ENCODE measurements at places on chromosomes 1 and 21.

DNA sequence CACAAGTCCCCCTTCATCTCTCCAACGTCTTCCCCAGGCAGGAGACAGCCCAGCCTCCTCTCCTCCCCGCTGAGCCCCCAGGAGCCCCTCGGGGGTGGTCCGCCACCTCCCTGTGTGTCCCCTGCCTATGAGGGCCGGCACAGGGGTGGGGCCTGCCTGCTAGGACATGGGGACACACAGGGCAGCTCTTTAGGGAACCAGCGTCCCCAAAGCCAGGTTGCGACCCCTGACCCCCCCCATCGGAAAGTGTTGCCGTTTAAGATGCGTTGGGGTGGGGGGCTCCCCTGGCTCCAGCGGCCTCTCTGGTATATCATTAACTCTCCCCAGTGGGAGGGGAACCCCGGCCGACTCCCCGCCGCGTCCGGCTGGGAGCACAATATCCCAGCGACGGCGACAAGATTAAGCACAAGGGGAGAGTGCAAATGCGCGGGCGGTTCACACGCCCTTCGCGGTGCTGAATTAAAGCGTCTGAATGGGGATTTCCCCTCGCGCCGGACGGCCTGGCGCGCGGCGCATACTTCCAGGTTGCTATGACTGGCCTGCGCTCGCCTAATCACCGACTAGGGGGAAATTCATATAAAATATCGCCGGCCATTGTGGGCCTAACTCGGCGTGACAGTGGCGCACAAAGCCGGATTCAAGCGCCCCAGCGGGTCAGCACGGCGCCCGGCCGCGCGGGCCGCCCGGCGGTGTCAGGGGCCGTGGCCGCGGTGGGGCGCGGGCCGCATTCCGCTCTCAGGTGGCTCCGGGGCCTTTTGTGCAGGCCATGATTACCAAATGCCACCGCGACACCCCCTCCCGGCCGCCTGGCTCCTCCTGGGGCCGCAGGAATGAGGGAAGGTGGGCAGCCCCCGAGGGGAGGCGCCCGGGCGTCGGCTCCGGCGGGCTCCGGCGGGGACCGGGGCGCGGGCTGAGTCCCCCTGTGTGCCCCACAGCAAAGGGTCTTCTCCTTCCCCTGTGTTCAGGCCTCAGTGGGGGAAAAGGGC lies 30.9 kb downstream of the WNT3A start:
- peak; percentile 25 for DNase-seq

GRCh38 chr1:8086055-8086454 lies 59.9 kb upstream of the ERRFI1 start:
- DNase-seq, result no peak

GRCh38 chr1:183411091-183411490 lies 7.1 kb downstream of the NMNAT2 start:
- no peak for DNase-seq

- no peak for DNase-seq
Observed at GRCh38 chr1:205652984-205653383, 21.2 kb upstream of the ELK4 start.

- no peak for DNase-seq
Observed at GRCh38 chr1:78843111-78843510, 163.4 kb downstream of the ADGRL4 start.

- DNase-seq, result no peak
Observed at GRCh38 chr21:20875742-20876141, 122.5 kb upstream of the NCAM2 start.

DNA sequence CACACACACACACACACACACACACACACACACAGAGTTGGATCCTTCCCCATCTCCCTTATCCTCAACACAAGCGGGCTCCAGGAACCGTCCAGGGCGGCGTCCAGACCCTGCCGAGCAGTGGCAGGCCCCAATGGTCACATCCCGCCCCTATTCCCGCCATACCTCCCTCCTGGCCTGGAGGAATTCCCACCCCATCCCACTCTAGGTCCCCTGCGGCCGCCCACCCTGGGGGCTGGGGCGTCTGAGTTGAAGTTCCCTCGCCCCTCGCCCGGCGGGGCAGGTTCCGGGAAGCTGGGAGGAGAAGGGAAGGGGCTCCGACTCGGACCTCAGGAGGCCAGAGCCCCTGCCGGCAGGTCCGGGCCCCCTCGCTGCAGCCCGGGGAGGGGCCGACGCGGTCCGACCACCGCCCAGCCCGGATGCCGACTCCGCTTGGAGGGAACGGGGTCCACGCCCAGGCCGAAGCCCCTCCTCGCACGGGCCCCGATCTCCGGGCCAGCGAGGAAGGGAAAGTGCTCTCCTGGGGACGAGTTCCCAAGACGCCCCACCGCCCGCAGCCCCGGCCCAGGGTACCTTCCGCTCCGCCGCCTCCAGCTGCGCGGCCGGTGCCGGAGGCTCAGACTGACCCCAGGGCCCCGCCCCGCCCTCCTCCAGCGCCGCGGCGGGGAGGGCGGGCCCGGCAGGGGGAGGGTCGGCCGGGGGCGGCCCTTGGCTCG lies at the start of gene RHOC:
Gene RHOC, minus strand, starts transcription at position 623 of the 716 bp plus-strand sequence. CDS start 3,328 bp downstream, outside the sequence.
- peak; percentile 78 for DNase-seq

GRCh38 chr1:161082996-161083747 lies 6.2 kb downstream of the NECTIN4 start:
- peak; percentile 94 for DNase-seq

DNA sequence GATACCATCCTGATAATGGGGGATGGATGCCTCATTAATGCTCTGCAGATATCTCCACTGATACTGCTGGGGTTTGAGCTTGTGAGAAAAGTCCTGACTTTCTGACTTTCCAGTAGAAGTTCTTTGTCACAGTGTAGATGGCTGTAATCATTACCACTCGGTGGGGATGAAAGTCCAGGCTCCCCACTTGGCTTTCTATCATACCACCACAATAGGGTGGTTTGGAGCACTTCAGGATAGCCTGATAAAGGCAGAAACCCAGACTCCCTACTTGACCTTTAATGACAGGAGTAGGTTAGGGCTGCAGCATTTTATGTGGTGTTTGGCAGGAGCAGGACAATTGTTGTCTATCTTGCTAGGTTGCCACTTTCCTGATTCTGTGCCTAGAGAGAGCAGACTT lies 294.1 kb downstream of the BRINP3 start:
- no peak for DNase-seq

DNA sequence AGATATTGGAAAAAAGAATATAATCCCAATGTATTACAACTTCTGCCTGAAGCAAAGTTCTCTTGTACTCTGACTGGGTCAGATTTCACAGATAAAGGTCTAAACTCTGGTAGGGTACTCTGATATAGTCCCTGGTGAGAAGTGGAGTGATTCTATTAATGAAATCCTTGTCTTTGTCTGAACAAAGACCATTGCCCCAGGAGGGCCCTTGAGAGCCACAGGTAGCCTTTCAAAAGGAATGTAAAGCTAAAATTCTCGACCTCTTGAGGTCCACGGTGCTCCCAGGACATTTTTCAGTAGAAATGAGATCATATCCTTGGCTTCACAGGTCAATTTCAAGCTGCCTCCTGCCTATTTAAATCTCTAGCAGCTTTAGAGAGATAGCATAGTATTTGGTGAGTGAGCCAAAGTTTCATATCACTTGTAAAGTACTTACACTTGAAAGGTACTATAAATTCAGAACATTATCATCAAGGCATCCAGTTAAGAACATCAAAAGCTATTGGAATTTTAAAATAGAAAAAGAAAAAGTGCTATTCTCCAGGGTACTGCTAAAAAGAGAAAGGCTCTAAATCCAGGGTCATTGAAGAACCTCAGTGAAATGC lies 10.1 kb downstream of the TNNI3K start:
- no peak for DNase-seq

- no peak for DNase-seq
Observed at GRCh38 chr1:68570871-68571270, 74.0 kb upstream of the DEPDC1 start.

Measured in EL (cell line).